WTC11 (cell line): ENCODE measurements at places on chromosomes 2 and 18.

DNA sequence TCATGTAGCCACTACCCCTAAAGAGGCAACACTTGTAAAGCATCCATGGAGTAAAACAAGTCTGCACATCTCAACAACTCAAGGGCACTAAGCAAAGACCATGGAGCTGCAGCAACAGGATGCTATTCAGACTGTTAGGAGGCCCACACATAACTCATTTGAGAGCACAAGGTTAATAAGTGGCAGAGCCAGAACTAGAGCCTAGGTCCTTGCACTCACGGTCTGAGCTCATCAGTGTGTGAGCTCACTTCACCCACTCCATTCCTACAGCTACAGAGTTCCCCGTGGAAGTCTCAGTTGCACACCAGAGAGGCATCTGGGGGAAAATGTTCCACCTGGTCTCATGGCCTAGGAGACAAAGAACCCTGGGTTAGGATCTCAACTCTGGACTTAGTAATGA, 35.0 kb downstream of the TTC32 start:
- no peak for DNase-seq

DNA sequence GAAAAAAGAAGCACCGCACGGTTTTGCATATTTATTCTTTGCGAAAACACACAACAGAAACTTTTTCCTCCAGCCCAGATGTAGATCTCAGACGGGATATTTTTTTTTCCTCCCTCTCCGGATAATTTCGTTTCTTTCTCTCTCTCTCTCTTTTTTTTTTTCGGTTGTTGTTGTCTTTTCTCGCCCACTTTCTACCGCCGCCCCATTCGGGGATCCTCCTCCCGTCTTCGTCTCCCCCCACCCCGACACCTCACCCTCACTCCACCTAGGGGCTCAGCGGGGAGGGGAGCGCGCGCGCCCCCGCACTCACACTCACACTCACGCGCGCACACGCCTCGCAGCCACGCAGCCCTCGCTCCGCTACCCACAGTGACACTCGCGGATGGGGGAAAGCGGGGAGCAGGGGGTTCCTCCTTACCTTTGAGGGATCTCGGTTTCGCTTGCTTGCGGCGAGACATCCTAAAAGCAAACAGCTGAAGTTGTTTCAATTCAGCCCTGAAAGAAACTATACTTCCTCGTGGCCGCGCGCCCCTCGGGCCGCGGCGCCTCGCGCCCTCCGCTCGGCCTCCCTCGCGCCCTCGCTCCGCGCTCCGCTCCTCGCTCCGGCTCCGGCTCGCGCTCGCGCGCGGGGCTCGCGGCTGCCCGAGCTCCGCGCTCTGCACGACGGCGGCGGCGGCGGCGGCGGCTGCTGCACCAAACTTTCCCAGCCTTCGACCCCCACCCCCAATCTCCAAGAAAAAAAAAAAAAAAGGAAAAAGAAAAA, 1.3 kb downstream of the ZNF521 start:
- DNase-seq, result peak; percentile 17

- DNase-seq, result no peak
Observed at GRCh38 chr2:239257511-239257937, 143.3 kb downstream of the HDAC4 start.

DNA sequence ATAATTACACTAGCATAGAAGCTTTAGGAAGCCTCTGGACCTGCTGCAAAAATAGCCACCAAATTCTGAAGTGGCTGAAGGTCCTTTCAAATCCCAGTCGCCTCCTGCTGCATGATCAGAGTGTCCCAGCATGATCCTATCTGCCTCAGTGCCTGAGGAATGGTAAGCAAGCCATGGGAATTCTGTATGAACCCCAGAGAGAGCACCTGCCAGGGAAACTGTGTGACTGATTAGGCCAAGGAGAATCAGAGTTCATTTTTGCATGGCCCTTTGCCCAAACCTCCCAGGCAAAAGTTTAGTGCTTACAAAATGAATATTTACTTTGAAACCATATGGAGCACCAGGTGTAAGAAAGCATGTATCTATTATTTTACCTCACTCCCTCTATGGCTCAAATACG, 221.4 kb downstream of the ARL4C start:
- no peak for DNase-seq

- no peak for DNase-seq
Observed at GRCh38 chr2:191802180-191802579, 44.7 kb downstream of the CAVIN2 start.

DNA sequence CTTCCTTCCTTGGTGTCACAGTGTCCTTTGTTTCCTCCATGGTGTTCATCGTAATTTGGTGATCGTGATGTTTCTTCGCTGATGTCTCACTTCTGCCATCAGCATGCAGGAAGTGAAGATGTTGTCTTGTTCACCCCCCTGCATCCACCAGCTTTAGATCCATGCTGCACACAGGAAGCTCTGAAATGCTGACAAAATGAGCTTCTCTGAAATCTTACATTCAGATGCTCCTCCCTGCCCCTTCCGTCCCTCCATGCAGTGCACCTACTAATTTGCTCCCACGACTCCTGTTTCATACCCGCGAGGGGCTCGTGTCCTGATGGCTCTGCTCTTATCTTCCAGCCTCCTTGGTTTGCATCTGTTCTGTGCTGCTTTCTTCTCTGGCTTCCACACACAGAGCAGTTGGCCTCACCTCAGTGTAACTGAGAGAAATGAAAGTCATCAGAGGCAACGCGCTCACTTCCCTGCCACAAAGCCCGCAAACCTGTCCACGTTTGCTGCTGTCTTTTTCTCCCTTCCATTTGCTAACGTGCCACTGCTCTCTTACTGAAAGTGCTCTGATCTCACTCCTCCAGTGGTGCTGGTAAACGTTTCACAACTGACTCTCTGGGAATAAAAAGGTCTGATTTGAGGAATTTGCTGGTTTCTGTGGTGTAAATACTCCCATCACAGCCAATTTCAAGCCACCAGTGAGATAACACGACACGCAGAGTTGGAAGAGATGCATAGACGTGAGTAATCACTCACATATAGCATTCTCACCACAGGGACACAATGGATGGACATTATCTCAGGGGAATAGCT, 41.0 kb upstream of the MGAT4A start:
- no peak for DNase-seq

DNA sequence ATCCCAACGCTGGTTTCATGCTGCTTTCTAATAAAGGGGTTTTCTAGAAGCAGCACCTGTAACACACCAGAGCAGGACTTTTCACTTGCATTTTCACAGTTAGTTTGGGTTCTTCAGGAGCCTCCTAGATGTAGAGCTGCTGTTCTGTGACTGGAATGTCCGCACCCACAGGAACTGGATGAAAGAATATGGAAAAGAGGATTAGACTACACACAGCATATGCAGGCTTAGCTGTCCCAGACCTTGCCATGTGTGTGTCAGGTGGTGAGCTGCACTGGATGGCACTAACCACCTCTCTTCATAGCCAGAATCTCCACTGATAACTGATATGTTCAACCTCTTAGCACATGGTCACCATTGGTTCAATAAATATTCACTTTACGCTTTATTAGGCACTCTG, 112.1 kb upstream of the POU3F3 start:
- no peak for DNase-seq

- DNase-seq, result no peak
Observed at GRCh38 chr18:79515331-79515730, 119.6 kb downstream of the NFATC1 start.

- no peak for DNase-seq
Observed at GRCh38 chr2:184215745-184216144, 382.6 kb upstream of the ZNF804A start.

DNA sequence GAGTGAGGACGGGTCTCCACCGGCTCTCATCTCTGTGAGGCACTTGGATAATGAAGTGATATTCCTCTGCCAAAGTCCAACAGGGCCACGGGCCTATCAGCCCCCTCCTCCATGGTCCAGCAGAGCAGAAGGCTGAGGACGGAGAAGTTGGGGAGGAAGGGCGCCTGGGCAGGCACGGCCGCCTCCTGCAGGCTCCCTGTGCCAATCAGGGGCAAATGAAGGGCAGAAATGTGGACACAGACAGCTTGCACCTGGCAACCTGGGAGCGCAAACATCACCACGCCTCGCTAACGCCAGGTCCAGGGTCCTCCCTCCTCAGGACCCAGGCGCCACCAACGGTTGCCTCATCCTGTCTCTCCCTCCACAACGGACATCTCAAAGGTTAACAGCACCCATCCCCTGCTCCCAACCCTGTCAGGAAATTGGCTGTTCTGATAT, 24.3 kb downstream of the SMAD7 start:
- DNase-seq, result no peak

DNA sequence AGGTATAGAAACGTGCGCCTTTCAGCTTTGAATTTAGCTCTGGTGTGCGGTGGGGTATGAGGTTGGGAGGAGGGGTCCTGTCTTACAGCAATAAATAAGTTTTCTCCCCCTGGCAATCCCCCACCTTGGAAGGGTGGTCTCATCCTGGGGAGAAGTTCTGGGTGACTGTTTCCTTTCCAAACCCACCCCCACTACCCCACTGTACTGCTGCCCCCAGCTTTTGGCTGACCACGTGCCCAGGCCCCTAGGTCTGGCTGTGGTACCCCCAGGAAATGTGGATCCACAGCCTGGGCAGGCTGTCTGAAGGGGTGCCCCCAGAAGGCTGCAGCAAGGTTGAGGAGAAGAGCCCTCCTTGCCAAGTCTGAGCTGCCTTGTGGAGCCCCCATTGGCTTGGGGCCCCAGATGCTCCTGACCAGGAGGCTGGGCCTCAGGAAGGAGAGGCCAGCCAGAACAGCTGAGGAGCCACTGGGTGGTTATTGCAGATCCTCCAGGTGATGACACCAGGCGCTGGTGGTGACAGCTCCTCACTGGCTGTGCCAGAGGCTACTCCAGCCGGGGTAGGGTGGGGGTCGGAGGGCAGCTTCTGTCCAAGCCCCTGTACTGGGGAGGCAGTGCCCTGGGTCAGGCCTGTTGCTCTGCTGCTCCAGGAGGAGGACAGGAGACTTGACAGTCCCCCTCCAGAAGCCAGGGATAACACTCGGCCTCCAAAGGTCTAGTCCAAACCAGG, 24.2 kb downstream of the CCT7 start:
- DNase-seq, result no peak

DNA sequence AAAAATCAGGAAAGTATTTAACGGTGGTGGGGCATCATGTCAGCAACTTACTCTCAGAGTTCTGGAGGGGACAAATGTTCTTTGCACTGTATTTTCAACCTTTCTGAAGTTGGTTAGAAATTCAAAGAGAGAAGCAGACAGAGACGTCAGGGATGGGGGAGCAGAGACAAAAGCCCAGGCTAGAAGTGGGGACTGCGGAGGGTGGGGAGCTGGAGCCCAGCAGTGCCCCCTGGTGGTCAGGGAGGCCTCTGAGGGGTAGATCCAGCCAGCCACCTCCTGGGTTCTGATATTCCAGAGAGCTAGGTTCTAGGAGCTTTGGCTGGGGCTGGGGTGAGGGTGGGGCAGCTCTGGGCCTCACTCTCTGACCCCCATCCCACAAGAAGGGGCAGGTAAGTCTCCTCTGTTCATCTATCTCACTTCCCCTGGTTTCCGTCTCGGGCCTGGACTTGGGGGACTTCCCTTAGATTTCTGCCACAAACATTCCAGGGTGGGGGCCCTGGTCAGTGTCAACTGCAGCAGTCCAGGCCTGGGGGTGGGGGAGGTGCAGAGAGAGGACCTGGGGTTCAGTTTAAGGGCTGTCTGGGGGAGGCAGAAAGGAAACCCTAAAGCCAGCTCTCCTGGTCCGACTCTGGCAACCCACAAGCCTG, 8.9 kb downstream of the TNS1 start:
- DNase-seq, result peak; percentile 85

DNA sequence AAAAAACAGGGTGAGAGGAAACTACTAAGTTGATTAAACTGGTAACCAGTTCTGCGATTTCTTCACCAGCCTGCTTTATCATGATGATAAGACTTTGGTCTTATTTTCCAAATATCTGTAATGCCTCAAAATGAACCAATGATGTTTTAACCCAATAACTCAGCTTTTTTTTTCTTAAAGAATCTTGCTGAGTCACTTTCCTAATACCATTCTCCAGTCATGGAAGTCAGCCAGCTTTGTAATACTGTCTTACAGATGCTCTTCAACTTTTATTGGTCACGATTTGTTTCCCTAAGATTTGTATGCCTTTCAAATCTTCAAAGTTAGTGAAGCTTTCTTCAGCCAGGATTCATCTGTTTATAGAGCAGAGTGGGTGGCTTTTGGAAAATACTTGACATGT, 47.7 kb upstream of the SMIM21 start:
- no peak for DNase-seq

DNA sequence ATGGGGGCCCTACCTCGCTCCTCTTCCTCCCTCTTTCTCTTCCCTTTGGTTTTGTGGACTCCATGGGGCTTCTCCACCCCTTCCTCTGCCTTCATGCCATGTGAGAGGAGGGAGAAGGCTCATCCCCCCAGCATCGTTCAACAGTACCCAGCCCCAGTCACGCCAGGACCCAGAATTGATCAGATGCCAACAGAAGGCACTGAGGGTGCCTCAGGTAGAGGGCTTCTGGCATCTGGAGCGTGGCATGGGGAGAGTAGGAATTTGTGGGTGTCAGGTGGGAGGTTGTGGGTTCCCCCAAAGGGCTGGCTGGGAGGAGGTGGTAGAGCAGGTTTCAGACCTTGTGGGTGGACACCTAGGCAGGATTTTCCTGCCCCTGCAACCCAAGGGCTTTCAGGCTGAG, 122.0 kb downstream of the TWIST2 start:
- DNase-seq, result no peak

DNA sequence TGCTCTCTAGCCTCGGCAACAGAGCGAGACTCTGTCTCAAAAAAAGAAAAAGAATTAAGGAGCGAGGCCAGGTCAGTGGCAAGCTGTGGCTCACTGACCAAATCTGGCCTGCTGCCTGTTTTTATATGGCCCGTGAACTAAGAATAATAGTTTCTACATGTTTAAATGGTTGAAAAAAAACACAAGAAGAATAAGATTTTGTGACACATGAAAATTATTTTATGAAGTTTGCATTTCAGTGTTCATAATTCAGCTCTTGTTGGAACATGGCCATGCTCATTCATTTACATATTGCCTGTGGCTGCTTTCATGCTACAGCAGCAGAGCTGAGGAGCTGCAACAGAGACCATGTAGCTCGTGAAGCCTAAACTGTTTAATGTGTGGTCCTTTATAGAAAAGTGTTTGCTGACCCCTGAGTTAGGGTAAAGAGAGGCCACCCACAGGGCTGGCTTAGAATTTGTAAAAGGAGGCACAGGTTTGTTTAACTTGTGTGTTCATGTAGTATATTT, 59.5 kb downstream of the MFSD6 start:
- no peak for DNase-seq

GRCh38 chr2:127118038-127118437, 11.1 kb upstream of the BIN1 start:
- DNase-seq, result no peak
